ENCODE measurements at places on chromosomes 3 and 15.

- DNase-seq: no peak
These were observed 50.8 kb upstream of the CPOX start for GRCh38 chr3:98644168-98644567.

GRCh38 chr15:40909662-40910630 is 15.7 kb downstream of the VPS18 start:
- DNase-seq: no peak

DNA sequence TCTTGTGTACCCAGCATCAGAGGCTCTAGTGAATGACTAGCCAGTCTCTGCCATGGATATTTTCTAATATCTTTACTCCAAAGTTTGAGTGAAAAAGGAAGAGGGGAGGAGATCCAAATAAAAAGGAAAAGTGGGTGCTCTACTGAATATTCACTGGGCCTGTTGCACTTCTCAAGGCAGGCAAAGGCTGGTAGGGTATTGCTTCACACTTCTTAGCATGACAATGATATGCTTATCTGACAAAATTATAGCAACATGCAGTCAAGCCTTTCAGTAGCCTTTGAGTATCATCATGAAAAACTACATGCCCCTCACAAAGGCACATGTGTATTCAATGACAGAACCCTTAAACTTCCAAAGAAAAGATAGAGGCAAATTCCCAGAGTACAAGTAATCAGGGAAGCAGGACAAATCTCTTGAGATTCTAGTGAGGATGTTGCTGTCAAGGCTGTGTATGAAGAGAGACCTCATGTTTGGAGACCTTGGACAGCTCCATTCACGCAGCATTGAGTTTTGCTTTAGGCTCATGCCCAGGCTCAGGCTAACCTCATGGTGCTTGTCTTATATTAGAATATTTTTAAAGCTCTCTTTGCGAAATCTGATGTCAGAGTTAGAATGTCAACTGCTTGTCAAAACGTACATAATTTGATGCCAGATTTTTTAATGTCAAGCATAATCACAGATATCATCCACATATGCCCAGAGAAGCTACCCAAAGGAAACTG is 506.9 kb downstream of the OCA2 start:
- DNase-seq: no peak

DNA sequence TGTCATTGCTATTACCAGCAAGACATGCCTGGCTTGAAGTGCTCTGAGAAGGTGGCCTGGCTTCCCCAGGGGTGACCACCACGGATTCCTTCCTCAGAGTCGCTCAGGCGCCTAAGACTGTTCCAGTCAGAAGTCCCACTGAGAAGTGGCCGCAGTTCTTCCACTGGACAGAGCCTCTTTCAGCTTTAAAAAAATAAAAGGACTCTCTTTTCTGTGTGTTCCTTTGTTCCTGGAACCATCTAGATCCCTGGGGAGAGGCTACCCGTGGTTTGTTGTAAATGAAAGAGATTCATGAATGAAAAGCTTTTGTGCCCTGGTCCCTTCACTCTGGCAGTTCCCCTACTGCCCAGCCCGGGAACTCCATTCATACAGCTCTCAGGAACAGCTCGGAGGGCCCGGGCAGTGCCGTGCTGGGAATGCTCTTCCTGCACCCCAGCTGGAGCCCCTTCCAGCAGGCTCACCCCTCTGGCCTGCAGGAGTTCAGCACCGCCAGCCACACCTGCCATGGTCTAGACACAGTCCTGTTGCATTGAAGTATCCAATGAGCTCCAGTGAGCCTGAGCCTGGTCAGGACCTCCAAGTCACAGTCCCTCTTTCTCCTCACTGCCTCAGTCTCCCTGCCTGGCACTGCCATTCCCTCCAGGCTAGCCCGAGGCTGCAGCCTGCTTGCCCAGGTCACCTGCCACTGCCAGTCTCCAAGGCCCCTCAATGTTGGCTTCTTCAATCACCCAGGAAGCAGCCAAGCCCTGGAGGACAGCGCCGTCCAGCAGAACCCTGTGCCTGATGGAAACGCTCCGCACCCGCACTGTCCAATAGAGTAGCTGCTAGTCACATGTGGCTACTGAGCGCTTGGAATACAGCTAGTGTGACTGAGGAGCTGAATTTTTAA is 75.4 kb downstream of the XXYLT1 start:
- DNase-seq: no peak

GRCh38 chr15:46567968-46568367 is 933.1 kb downstream of the SQOR start:
- no peak for DNase-seq

GRCh38 chr15:33021806-33022389 is 172.6 kb downstream of the FMN1 start:
- DNase-seq: peak; percentile 56

DNA sequence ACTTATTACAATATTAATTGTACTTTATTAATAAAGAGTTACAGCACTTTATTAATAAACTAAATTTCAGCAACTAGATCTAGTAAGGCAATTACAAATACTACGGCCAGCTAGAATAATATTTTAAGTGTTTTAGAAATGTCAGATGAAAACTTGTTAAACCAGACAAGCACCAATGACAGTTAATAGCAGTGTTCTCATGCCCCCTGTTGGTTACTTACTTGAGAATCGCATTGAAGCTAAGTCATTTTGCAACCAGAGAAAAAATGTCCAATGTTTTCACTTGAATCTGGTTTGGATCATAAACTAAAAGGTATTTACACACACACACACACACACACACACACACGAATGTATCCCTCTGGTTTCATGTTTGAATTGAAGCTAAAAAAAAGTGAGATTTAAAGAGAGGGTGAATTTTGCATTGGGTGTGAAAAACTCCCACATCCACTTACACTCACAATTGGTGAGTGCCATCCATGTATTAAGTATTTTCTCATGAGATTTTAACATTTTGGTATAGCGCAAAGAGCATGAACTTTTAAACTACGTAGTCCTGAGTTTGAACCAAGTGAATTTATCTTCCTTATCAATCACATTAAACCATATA is 347.7 kb downstream of the ZBBX start:
- DNase-seq: no peak

- no peak for DNase-seq
These were observed 6.2 kb upstream of the BDH1 start for GRCh38 chr3:197561926-197562325.

GRCh38 chr15:90367576-90367975 is 15.5 kb downstream of the ZNF774 start:
- no peak for DNase-seq

DNA sequence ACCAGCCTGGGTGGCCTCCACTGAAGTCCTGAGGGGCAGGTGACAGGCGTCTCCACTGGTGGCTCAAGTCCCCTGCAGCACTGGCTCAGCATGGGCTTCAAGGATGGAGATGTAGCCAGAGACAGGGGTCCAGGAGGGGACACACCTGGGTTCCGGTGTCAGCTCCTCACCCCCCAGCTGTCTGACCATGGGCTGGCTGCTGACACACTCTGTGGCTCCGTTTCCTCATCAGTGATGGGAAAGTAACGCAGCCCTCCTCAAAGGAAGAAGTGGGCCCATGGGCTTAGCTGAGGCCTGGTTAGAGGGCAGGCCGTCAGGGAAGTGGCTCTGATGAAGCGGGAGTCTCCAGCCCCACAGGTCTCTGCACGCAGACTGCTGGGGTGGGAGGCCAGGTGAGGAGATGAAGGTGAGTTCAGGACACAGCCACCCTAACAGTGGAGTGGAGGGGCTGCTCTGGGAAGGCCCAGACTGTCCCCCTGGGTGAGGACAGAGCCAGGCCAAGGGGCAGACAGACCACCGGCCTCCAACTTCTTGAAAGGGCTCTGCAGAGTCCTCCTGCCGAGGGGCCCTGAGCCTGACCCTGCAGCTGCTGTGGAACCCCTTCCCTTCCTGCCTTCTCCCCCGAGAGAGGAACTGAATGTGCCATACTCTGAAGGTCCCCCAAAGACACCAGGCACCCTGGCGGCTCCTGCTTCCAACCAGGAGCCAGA is 24.0 kb downstream of the PSTPIP1 start:
- DNase-seq: no peak

DNA sequence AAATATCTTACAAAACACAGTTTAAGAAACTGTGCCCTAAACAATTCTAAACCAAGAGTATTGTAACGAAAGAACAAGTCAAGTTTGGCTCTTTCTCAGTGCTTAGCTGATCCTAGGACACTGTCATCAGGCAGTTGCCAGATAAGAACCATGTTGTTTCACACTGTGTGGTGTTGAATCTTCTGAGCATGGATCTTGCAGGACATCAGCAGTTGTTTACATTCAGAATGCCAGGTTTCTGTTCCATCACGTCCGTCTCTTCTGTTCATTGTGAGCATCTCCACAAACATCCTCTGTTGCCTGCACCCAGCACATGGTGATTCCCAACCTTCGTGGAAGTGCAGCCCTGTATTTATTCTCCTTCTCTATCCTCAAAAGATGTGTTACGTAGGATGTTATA is 67.9 kb downstream of the DCUN1D1 start:
- DNase-seq: no peak

DNA sequence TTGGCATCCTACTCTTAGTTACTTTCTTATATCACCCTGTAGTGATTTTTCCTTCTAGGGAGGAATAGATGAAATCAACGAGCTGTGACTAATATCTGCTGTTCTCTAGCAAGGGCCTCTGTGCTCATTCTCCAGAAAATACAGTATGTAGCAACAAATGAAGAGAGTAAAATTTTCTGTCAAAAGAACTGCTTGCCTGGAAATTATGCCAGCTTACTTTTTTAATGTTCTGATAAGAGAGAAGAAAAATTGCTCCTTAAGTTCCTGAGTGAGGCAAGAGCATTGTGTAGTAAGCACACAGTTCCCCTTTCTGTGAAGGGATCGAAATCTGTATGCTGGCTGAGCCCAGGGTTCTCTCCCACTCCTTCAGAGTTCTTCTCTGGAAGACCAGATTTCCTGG is 51.4 kb upstream of the GK5 start:
- no peak for DNase-seq

- DNase-seq: no peak
These were observed 40.2 kb upstream of the UBE2E2 start for GRCh38 chr3:23162934-23163333.

GRCh38 chr3:146628671-146629070 is 23.5 kb upstream of the PLSCR5 start:
- no peak for DNase-seq

DNA sequence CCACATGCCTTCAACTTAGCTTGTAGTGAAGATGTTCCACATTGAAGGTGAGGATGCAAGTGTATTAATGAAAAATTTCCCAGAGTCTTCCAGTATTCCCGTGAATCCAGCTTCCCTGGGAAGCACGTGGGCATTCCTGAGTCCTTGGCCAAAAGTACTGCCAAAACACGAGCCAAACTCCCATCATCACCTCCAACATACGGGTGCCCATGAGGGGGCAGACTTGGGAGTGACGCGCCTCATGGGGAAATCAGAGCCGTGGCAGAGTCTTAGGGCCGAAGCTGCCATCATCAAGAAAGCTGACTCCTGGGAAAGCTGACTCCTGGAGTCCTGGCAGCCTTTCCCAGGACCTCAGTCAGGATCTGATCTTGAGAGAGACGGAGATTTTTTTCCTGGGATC is 20.1 kb upstream of the TM2D3 start:
- DNase-seq: no peak

GRCh38 chr15:73812806-73813465 is 59.8 kb upstream of the INSYN1 start:
- no peak for DNase-seq

DNA sequence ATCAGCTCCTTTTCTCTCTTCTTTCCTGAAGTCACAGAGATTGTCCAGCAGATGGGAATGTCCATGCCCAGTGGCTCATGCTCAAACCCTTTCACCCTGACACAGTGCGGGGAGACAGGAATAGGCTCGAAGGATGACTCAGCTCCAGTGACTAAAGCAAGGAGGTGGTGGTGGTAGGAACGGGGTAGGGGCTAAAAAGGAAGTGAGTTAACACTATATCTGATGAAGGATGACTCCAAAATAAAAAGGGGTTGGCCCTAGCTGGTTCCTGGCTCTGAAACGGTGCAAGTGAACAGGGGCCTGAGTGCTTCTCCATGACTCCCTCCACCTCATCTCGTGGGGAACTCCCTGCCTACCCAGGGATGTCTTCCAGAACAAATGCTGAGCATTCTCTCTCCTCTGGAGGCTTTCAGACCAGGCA is 167.4 kb upstream of the LPP start:
- DNase-seq: peak; percentile 50

GRCh38 chr15:66798426-66799061 is 96.5 kb downstream of the SMAD6 start:
- DNase-seq: peak; percentile 68

GRCh38 chr3:126549861-126550487 is 8.8 kb downstream of the C3orf22 start:
- no peak for DNase-seq

DNA sequence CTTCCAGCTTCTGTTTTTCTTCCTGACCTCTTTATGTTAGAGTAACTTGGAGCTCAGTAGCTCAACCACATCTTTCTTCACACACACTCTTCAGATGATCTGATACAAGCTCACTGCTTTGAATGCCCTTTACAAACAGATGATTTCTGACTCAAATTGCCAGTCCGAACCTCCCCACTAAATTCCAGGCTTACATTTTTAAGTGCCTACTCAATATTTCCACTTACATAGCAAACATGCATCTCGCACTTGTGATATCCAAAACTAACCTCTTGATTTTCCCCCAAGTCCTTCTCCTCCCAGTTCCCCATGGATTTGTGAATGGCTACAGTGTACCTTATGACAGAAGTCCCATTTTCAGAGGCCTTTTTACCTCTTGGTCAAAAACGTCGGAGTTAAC is 139.1 kb downstream of the GBE1 start:
- DNase-seq: peak; percentile 32

DNA sequence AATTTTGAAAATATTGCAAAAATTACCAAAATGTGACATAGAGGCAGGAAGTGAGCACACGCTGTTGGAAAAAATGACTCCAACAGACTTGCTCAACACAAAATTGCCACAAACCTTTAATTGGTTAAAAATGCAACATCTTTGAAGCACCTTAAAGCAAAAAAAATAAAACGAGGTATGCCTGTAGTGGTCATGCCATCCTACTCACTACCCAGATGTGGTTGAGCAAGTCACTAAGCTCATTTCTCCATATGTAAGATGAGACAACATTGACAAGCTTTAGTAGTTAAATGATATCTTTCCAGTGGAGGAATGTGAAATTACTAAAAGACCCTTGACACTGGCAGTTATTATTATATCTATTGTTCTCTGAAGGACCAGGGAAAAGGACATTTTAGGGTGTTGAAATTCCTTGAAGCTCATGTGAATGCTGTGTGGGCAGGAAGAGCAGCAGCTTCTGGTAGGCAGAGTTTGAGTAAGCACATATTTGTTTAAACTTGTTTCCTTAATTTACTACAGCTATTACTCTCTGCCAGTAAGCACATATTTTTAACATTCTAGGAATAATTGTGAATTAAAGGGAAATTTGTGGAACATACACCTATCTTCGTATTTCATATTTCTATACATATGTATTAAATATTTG is 131.6 kb upstream of the P2RY1 start:
- DNase-seq: no peak

All from amniotic stem cell (primary cell).